ENCODE measurements at places on chromosomes 1 and 21. TPM values are rescaled to one million over a fixed set of nuclear protein-coding genes. Genes with fewer than 3 reads are reported as not detected.
A peak's percentile ranks its signal among the peaks of the same experiment; 100 is the strongest.

DNA sequence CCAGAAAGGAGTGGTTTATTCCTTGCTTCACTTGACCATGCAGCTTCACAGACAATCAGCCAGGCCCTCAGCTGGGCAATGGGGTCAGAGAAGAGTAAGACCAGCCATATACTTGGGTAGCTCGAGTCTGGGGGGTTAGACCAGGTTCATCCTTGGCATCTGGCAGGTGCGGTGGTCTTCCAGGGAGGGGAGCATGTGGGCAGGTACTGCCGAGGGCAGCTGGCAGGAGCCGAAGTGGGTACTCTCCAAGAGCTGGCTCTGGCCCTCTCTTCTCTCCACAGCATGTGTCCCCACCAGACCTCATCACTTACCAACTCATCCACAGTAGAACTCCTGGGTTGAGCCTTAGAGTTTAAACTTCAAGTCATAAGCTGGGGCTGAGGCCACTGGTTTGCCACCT, 156.8 kb downstream of the FOXD2 start:
- DNase-seq = no peak

DNA sequence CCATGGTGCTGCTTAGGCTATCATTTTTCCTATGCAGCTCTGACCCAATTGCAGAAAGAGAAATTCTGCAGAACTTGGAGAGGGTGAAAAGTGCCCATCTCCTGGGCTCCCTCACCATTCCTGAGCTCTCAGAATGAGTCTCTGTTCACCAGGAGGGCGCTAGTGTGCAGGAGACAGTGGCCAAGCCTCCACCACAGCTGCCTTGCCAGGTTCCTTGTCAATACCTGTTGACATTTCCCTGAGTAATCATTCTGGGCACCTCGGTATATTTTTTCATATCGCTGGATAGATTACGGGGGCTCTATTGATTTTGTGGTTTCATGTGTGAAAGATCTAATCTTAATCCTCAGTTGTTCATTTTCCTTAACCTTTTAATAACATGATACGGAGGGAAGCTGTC, 13.0 kb upstream of the C8B start:
- peak; percentile 18 for DNase-seq

GRCh38 chr1:94821636-94822305, 1.6 kb downstream of the SLC44A3 start:
- no peak for DNase-seq

DNA sequence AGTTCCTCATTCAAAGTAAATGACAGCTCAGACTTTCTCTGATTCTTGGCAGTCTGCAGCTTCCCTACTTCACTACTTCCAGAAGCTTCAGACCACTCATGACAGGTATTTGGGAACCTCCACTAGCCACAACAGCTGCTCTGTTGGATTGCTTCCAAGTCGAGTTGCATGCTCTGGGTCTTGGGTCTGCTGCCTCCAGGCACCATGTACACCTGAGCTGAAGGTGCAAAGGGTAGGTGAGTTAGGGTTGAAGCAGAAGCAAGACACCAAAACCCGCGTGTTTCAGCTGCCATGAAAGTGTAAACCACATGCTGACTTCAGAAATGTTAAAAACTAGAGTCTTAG, 62.7 kb downstream of the ZNF684 start:
- no peak for DNase-seq

- DNase-seq = no peak
Observed at GRCh38 chr1:19495000-19495656, 9.8 kb upstream of the CAPZB start.

DNA sequence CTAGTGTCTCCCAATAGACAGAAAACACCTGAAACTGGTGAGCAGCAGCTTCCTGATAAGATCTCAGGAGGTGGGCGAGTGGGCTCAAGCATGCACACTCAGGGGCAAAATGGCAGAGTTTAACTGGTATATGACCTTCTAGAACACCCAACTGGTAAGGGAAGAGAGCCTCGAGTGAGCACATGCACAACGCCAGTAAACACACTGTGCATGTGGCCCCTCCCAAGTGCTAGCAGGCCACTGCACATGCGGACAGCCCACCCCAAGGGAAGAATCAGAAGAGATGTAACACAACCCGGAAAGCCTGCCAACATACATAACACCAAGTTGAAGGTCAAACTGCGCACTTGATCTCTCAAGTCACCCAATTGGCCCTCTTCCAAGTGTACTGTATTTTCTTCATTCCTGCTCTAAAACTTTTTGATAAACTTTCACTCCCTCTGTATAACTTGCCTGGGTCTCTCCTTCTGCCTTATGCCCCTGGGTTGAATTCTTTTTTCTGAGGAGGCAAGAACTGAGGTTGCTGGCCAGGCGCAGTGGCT, 138.2 kb downstream of the GLUL start:
- DNase-seq = no peak

- no peak for DNase-seq
Observed at GRCh38 chr21:45455674-45456583, 51.0 kb downstream of the COL18A1 start.

GRCh38 chr1:180672505-180672904, 40.7 kb downstream of the XPR1 start:
- DNase-seq = no peak

- DNase-seq = peak; percentile 74
Observed at GRCh38 chr1:212981025-212981495, 30.7 kb downstream of the VASH2 start.

DNA sequence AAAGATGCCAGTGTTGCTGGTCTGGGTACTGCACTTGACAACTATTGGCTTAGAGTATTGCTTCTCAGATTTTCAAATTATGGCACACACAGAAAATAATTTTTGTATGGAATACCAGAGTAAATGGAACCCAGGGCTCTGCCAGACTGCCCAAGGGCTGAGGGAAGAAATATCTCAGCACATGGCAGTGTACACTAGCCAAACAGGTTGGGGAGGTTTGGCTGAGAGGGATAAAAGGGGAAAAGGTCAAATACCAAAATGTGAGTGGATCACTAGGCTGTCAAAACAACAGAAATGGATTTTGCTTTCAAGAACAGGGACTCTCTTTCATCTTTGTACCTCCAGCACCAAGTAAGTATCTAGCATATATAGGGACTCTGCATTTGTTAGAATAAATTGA, 3.0 kb upstream of the RGS8 start:
- DNase-seq = no peak

- DNase-seq = no peak
Observed at GRCh38 chr1:239779962-239780361, 311.7 kb upstream of the FMN2 start.

DNA sequence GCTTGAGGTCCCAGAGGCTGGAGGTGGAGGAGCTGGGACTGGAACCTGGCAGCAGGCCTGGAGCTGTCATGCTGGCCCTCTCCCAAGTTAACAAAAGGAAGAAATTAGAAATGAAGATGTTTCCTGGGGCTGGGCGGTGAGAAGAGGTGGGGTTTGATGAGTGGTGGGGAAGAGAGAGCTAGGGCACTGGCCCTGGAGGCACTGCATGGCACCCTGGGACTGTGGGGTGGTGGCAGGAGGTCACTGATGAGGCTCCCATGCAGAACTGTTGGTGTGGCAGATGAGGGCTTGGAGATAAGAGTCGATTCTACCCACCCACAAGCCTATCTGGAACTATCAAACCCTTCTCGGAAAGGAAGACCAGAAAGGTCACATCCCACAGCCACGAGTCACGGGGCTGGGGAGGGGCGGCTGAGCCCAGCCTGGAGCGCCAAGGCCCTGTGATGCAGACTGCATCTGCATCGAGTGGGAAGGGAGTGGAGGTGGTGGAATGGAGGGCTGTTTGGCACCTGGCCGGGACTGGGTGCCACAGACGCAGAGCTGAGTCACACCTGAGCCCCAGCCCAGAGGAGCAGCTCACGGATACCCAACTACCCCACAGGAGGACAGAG, 29.4 kb downstream of the MRPL37 start:
- no peak for DNase-seq

GRCh38 chr1:36359383-36359782, 26.3 kb downstream of the STK40 start:
- no peak for DNase-seq

- DNase-seq = peak; percentile 60
Observed at GRCh38 chr1:235295902-235296350, 32.1 kb downstream of the ARID4B start.

DNA sequence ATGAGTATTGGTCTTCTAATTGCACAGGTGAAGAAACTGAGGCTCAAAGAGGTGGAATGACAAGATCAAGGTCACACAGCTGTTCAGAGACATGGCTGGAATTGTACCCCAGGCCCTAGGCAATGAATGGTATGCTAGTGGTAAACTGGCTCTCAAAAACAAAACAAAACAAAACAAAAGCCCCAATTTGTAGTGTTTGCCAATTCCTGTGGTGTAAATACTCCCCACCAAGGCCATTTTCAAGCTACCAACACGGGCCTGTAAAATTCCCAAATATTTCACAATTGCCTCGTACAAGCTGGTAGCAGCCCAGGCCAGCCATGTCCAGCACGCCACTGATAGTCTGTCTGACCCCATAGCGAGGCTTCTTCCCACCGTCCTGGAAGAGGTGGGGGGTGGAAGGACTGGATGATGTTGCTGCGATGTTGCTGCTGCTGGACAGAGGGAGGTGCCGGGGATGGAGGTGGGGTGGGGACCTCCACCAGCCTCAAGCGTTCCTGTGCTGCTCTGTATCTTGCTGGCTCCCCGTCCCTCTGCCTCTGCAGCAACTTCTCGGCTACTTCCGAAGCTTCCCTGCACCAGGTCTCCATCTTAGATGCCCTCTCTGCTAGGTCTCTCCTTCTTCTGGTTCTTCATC, 62.2 kb upstream of the RUNX3 start:
- no peak for DNase-seq

DNA sequence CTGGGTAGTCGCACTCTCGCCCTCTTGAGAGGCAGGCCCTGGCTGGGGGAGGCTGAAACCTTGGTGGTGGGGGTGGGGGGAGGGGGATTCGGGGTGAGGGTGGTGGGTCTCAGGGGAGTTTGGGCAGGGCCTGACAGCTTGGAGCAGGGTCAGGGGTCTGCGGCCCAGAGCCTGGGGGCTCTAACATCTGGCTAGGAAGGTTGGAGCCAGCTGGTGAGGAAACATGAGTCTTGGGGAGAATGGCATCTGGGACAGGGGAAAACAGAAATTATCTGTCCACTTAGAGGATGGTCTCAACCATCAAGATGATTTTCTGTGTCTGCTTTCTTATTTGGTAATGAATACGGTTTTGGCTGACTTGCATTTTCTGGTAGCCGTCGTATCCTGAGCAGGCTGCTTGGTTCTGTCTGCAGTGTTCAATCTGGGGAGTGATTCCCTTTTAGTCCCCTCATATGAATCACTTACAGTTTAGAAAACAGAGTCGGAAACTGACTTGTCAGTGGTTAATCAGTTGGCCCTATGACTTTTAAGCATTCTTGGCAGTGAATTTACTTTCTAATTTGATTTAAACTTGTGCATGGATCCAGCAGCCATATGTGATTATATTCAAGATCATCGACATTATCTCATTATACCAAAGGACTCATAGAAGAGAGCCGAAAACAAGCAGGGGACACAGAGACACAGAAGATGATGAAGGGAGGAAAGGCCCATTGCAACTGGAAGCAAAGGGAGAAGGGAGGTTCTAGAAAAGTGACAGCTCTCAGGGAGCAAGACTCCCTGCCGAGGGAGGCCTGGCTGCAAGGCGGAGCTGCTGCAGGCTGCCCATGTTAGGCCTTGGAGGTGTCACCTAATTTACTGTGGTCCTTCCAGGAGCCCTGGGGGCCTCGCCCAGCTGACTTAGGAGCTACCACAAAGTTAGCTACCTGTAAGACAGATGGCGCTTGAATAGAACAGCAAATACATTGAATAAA, 237.6 kb downstream of the SDCCAG8 start:
- DNase-seq = no peak

GRCh38 chr21:42455196-42455595, 40.8 kb downstream of the RSPH1 start:
- DNase-seq = no peak

DNA sequence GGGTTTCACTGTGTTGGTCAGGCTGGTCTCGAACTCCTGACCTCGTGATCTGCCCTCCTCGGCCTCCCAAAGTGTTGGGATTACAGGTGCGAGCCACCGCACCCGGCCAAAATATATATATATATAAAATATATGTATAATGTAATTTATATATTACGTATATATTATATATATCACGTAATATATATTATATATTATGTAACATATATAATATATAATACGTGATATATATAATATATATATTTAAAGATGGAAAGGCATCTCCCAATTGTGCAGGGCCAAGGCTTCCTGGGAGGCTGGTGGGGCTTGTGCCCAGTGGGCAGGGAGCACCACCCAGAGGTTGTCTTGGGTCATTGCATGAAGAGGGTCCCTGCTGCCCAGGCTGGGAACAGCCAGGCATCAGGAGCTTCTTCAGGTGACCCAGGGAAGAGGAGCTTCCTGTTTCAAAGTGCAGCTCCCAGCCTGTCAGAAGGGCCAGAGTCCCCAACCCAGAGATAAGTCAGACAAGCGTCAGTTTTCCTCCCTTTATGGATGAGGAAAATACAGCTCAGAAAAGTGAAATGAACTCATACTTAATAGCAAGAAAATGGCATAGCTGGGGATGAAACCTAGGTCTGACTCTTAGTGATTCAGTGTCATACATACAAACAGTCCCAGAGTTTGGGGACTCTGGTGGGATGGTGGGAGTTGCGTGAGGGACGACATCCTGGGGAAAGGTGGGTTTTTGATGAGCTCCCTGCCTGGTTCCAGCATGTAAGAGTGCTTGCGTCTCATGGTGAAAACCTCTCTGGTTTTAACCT, 12.0 kb downstream of the UBE2Q1 start:
- DNase-seq = peak; percentile 48

DNA sequence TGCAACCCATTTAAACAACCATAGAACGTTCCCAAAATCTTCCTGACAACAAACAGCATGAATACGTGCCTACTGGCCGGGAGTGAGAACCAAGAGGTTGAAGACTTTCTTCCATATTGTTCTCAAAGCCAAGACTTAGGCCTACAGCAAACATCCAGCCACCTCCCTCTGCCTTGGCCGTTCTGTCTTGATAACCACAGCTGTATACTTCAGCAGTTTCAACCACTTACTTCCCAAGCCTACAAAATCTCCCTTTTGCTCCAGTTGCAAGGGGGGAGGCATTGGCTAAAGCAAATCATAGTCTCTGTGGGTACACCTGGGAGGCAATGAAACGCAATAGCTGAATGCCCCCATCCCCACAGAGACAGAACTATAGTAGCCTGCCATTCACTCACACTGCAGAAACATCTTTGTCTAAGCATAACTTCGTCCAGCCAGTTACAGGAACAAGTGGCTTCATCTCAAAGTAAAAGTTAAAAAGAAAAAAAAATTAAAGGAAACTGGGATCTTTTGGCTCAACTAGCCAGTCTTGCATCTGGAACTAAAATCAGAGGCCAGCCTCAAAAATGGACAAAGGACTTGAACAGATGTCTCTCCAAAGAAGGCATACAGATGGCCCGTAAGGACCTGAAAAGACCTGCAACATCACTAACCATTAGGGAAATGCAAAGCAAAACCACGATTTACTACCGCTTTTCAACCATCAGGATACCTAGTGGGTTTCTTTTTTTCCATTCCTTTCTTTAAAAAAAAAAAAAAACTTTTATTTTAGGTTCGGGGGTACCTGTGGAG, 186.0 kb downstream of the PSMG1 start:
- DNase-seq = no peak

GRCh38 chr1:16072095-16072494, 1.4 kb downstream of the FAM131C start:
- no peak for DNase-seq

Gene CFAP141
- not detected for total RNA-seq

Gene AMY1B
- total RNA-seq = not detected

Gene LDLRAD1
- total RNA-seq = 1.3 TPM

Gene MROH7
- 8.0 TPM for total RNA-seq

Gene ATP8B2
- 32.9 TPM for total RNA-seq

Gene TLCD4
- total RNA-seq = 24.4 TPM

Gene TCHHL1
- not detected for total RNA-seq

Gene EDN2
- total RNA-seq = 0.83 TPM

Gene FAM177B
- 36.8 TPM for total RNA-seq

Gene S100A9
- total RNA-seq = 19.1 TPM
